ENCODE measurements at places on chromosomes 12 and 14. TPM values are rescaled to one million over a fixed set of nuclear protein-coding genes. Genes with fewer than 3 reads are reported as not detected.

- no peak for DNase-seq
These were observed 3.9 kb downstream of the SAMD4A start for GRCh38 chr14:54570631-54571415.

GRCh38 chr14:84959851-84960520, 570.0 kb upstream of the FLRT2 start:
- no peak for DNase-seq

- no peak for DNase-seq
These were observed 76.1 kb upstream of the KRR1 start for GRCh38 chr12:75587340-75588106.

GRCh38 chr12:50641566-50641965, 122.3 kb upstream of the ATF1 start:
- DNase-seq, result no peak

Gene RTL1
- not detected for total RNA-seq
